CD4-positive, alpha-beta memory T cell (primary cell): ENCODE measurements at places on chromosomes 4 and X. TPM values are rescaled to one million over a fixed set of nuclear protein-coding genes. Genes with fewer than 3 reads are reported as not detected.

- DNase-seq = no peak
These were observed 1066.8 kb upstream of the ADGRL3 start for GRCh38 chr4:60133375-60133774.

DNA sequence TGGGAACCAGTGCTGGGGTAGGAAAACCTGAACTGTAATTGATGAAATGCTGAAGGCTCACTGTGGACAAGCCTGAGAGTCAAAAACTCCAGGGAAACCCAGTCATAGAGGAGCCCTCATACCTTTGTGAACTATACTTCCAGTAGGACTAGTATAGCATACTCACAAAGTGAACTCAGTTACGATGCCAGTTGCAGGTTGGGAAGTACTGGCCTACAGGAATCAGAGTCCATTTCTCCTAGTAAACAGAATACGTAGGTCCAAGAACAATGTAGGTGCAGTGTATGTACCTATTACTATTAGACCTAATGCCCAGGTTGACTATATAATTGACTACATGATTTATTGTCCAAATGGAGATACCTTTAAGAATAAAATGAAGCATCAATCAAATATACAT, 8.5 kb upstream of the ANKRD17 start:
- DNase-seq = no peak

DNA sequence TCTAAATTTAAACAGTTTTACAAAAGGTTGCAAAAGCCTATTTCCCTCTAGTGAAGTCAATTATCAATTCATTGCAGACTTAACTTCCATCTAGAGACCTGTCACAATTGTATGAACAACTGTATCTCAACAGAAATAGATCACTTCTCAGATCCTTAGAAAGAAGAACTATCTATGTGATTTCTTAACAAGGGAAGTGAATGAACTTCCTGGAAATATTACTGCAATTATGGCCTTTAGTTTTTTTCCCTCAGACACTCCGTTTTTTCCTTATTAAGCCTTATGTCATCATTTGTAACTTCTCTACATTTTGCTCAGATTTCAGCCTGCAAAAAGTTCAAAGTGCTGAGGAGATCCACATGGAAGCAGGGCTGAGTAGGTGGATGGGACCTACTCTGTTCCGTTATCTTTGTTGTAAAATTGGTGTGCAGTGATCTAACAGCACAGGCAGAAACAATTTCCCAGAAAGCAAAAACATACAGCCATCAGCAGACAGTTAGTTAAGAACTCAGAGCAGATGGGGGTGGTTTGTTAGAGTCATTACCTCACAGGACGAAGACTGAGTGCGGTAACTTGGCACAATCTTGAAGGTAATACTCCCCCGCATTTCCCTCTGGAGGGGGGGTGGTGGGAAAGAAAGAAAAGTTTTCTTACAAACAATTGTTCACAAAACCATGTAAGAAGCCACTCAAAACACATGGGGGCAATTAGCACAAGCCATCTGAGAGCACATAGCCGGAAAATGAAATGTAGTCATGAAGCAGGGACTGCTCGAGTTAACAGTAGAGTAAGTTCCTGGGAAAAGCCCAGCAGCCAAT, 112.3 kb downstream of the NYX start:
- DNase-seq = peak; percentile 39

- no peak for DNase-seq
These were observed 8.7 kb downstream of the P2RY8 start for GRCh38 chrX:1528186-1528883.

- DNase-seq = no peak
These were observed 3.7 kb upstream of the PHOX2B start for GRCh38 chr4:41752081-41752836.

GRCh38 chrX:16137416-16138107, 14.2 kb downstream of the GRPR start:
- DNase-seq = no peak

- no peak for DNase-seq
These were observed 317.5 kb upstream of the AGA start for GRCh38 chr4:177759729-177760128.

DNA sequence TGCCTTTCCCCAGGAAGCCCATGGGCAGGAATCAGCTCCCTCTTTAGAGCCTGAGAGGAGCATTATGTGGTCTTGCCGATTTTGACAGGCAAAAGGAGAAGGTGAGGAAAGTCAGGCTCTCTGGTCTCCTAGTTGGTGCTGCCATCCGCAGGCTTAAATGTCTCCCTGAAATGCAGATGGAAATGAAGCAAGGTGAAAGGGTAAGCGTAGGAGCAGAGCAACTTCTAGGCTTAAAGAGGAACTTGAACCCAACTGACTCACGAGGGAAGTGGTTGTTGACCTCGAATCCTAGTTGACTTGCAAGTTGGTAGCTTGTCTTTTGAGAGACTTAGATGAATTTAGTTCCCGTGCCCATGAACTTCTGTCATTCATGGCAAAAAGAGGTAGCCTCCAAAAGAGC, 205.9 kb downstream of the PTTG2 start:
- no peak for DNase-seq

The NHSL2 gene
- polyA plus RNA-seq = 12.7 TPM

The FREM3 gene
- polyA plus RNA-seq = not detected

The SMIM10 gene
- not detected for polyA plus RNA-seq

The FAAH2 gene
- polyA plus RNA-seq = 19.4 TPM

The WAS gene
- 33.8 TPM for polyA plus RNA-seq

The SMR3B gene
- polyA plus RNA-seq = not detected
